ENCODE measurements at places on chromosomes 11 and 22. TPM values are rescaled to one million over a fixed set of nuclear protein-coding genes. Genes with fewer than 3 reads are reported as not detected.

GRCh38 chr11:35487532-35488078 is 37.8 kb downstream of the PAMR1 start:
- DNase-seq: no peak

DNA sequence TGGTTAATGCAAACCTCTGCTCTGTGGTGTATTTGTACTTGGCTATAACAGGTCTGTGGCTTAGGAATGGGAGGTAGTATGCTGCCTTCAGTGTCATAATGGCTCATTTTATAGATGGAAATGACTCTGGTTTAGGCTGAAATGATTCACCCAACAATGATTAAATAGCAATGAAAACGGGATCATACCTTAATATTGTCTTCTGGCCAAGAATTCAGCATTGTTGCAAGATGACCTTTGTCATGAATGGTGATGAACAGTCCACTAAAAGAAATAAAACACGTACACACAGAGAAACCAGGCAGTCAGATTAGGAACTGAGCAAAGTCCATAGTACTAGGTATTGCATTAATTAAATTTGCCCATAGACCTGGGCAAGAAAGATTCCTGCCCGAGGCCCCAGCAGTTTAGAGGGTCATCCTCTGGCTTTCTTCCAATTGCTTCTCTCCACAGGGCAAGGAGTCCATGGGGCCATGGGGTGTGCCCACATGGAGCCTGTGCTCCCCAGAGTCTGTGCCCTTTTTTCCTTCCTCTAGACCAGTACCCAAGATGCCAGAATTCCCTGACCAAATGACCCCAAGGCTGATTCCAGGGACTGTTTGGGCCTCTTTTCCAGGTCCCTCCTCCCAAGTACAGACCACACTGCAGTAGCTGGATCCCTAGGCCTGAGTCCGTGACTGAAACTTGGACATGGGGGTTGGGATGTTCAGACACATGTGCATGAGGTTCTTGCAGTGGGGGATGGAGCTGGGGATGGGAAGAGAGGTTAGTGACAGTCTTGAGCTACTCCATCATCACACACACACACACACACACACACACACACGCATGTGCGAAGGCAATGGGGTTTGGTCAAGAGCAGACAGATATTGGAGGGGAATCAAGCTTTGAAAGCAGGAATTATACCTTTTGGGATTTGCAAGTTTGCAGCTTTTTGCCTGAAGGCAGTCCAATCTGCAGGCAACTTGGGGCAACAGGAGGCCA is 134.2 kb downstream of the CCDC81 start:
- no peak for DNase-seq

The RIMBP3B gene
- total RNA-seq: 0.05 TPM

The PDE2A gene
- total RNA-seq: 30.0 TPM

GRCh38 chr22:33519071-33519973 is 401.0 kb downstream of the LARGE1 start:
- peak; percentile 40 for DNase-seq

DNA sequence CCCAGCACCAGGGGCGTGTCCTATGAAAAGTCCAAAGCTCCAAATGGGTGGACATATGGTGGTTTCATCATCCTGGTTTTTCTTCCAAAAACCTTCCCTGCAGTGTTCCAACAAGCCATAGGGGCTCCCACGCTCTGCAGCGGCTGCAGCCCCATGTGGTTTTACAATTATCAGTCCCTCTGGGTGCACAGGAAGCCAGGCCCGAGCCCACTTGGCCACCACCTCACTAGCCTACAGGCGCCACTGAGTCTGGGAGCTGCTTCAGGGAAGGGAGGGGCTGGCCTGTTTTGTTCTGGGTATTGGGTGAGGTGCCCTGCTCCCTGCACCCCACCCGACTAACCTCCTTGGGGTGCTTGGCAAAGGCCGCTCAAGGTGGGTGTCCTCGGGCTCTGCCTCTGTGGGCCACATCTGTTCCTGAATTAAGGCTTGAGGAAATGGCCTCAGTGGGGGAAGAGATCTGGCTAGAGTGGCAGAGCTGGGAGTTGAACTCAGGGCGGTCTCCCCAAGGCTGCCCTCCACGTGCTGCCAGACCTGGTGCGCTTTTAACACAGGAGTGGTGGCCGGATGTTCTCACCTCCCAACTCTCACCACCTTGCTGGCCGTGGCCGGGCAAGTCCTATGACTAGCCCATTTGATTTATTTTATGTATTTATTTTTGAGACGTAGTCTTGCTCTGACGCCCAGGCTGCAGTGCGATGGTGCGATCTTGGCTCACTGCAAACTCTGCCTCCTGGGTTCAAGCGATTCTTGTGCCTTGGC is 5.3 kb upstream of the CDC42BPG start:
- DNase-seq: peak; percentile 72

The TRIM22 gene
- 19.2 TPM for total RNA-seq

The NAALAD2 gene
- total RNA-seq: 1.8 TPM
